Small intestine (tissue), 16 donors: ENCODE measurements at places on chromosomes 2 and 18. TPM values are rescaled to one million over a fixed set of nuclear protein-coding genes. Genes with fewer than 3 reads are reported as not detected.

GRCh38 chr2:106638580-106638979 is 151.4 kb downstream of the CD8B2 start:
- H3K4me1 ChIP-seq = no peaks in the 10 kb centered on the region
- no peak overlapping the region for H3K27ac ChIP-seq
- H3K36me3 ChIP-seq = no peaks in the 10 kb centered on the region
- no peak overlapping the region for H3K4me3 ChIP-seq
- H3K27me3 ChIP-seq = no peaks in the 10 kb centered on the region

The VWA3B gene
- not detected for polyA plus RNA-seq

DNA sequence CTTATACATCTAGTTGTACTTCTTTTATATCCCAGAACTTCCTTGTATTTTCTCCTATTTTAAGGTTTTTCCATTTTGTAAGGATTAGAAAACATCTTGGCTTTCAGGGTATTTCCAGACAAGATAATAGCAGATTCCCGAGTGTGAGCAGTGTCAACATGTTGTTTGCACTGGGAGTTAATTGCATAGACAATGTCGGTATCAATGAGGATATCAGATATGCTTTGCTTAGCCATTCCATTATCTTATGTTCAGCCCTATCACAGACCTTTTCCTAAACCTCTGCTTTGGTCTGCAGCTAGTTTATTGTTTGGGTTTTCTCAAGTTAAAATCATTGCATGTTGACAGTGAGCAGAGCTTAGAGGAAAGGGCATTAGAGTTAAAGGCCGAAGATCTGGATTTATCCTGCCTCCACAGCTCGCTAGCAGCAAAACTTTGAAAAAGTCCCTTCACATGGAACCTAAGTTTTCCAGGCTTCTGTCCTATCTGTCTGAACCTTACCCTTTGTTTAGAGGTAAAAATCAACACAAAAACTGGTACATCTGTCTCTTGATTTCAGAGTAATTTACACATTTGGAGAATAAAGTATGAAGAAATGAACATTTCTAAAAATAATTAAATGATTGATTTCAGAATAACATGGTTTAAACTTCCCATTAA is 355.4 kb downstream of the KIAA1328 start:
- no peak overlapping the region for H3K4me3 ChIP-seq
- DNase-seq = no peak
- no peaks in the 10 kb centered on the region for H3K36me3 ChIP-seq

DNA sequence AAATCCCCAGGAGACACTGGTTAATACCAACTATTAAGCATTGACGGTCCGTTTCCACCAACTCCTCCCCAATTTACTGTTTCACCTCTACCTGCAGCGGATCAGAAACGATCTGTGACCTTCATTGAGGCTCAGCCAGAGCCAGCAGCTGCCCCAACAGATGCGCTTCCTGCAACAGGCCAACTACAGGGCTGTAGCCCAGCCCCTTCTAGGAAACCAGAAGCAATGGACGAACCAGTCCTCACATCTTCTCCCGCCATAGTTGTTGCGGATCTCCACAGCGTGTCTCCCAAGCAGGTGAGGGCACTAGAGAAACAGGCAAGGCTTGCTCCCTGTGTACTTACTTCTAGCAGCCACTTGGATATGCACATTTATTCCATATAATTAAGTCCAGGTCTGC is 8.5 kb upstream of the RPE start:
- H3K36me3 ChIP-seq = no peaks in the 10 kb centered on the region
- H3K27ac ChIP-seq = no peak overlapping the region
- no peaks in the 10 kb centered on the region for H3K27me3 ChIP-seq
- DNase-seq = no peak

The MFSD2B gene
- 0.07 TPM for polyA plus RNA-seq

DNA sequence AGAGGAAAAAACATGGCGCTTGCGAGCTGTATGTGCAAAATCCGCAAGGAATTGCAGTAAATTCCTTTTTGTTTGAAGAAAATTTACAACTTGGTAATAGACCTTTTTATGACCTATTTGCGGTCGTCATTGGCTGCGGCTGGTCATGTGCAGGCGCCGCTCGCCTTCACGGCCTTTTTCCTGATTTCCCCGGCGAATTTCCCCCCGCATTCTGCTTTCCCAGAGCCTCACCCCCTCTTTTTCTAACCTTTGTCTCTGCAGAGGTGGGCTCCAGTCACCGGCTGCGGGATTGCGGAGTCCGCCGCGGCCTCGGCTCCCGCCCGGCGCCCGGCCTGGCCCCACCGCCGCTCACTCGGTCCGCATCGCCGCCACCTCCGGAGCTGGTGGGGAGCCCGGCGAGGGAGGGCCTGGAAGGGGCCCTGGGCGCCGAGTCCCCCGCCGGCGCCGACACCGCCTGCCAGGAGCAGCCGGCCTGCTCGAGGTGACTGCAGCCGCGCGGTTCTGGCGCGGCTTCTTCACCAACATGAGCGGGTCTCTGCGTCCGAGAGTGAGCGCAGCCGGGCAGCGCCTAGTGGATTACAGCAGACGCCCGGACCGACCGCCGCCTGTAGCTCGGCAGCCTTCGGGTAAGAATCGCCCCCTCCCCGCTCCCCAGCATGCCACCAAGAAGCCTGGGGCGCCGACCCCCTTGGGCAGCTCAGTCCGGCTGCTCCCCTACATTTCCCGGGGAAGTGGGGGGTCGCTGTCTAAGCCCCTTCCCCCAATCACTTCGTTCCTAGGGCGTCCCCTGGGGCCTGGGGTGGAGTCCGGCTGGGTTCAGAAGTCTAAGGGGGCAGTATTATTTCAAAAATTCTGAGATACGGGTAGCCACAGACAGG is 7.1 kb downstream of the HOXD8 start:
- peak overlapping the region; percentile 53 for H3K4me3 ChIP-seq
- H3K27ac ChIP-seq = peak overlapping the region; percentile 72
- DNase-seq = peak; percentile 71
- H3K4me1 ChIP-seq = peaks cover 8% of the 10 kb centered on the region

DNA sequence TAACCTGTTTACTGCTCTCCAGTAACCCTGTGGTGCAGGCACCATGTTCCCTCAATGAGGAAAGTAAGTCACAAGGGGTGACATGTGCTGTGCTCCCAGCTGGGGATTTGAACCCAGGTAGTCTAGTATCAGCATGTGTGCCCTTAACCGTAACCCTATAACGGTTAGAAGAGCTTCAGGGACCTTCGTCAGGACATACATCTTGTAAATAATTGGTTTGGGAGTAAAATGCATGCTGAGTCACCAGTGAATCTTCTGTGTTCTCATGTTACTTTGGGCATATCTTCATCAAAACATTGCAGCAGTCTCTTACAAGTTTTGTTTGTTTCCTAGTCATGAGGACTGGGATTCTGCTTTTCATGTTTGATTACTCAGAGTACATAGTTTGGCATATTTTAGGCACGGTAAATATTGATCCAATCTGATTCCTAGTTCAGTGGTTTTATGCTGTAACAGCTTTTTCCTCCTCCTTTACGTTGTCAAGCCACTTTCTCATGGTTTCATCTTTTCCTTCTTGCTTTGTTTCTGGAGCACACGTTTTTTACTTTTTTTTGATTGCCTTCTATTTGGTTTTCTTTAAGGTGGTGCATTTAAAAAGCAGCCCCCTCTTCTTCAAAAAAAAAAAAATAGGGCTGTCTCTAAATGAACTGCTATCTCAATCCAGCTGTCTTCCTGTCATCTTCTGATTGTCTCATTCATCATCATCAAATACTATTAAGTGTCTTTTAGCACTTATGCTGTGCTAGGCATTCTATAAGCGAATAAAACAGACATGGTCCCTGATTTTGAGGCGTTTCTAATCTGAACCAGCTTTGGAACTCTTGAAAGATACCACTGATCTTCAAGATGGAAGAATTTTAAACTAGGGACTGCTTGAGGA is 50.4 kb downstream of the CLIP4 start:
- no peaks in the 10 kb centered on the region for H3K4me1 ChIP-seq
- no peak overlapping the region for H3K27ac ChIP-seq
- H3K27me3 ChIP-seq = peaks cover 2% of the 10 kb centered on the region
- H3K4me3 ChIP-seq = no peak overlapping the region
- DNase-seq = no peak

The ELOA2 gene
- polyA plus RNA-seq = not detected

- DNase-seq = no peak
- no peaks in the 10 kb centered on the region for H3K4me1 ChIP-seq
- H3K4me3 ChIP-seq = no peak overlapping the region
- peaks cover 5% of the 10 kb centered on the region for H3K27me3 ChIP-seq
- H3K27ac ChIP-seq = no peak overlapping the region
- H3K36me3 ChIP-seq = no peaks in the 10 kb centered on the region
Measured at GRCh38 chr2:56195563-56195962, 11.8 kb downstream of the CCDC85A start.

GRCh38 chr2:194223218-194223617 is 1433.8 kb upstream of the SLC39A10 start:
- H3K4me3 ChIP-seq = no peak overlapping the region
- H3K27ac ChIP-seq = no peak overlapping the region
- H3K27me3 ChIP-seq = no peaks in the 10 kb centered on the region
- H3K36me3 ChIP-seq = no peaks in the 10 kb centered on the region

- no peaks in the 10 kb centered on the region for H3K27me3 ChIP-seq
- no peaks in the 10 kb centered on the region for H3K4me1 ChIP-seq
- no peak overlapping the region for H3K27ac ChIP-seq
- H3K4me3 ChIP-seq = no peak overlapping the region
- DNase-seq = peak; percentile 27
Measured at GRCh38 chr2:128413718-128414341, 95.2 kb upstream of the HS6ST1 start.

The NPPC gene
- not detected for polyA plus RNA-seq

- DNase-seq = peak; percentile 50
- H3K27ac ChIP-seq = peak overlapping the region; percentile 69
- no peak overlapping the region for H3K4me3 ChIP-seq
- no peaks in the 10 kb centered on the region for H3K36me3 ChIP-seq
Measured at GRCh38 chr2:9830685-9831410, 12.4 kb upstream of the TAF1B start.

The KIF1A gene
- 7.7 TPM for polyA plus RNA-seq

DNA sequence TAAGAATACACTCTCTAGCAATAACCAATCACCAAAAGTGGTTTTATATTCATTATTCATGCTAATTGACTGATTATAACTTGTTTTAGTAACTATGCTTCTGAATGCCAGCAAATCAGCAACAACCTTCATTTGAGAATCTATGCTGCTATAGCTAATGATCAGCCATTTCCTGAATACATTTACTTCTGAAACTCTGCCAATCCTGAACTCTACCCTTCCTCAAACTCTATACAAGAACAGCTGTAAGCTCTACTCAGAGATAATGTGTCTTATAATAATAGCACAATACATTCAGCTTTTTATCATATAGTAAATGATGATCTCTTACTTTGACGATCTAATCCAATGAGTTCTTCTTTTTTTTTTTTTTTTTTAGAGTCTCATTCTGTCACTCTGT is 85.7 kb upstream of the EPAS1 start:
- H3K4me1 ChIP-seq = no peaks in the 10 kb centered on the region
- H3K27ac ChIP-seq = no peak overlapping the region
- H3K4me3 ChIP-seq = no peak overlapping the region
- no peaks in the 10 kb centered on the region for H3K36me3 ChIP-seq
- DNase-seq = no peak
- H3K27me3 ChIP-seq = no peaks in the 10 kb centered on the region

DNA sequence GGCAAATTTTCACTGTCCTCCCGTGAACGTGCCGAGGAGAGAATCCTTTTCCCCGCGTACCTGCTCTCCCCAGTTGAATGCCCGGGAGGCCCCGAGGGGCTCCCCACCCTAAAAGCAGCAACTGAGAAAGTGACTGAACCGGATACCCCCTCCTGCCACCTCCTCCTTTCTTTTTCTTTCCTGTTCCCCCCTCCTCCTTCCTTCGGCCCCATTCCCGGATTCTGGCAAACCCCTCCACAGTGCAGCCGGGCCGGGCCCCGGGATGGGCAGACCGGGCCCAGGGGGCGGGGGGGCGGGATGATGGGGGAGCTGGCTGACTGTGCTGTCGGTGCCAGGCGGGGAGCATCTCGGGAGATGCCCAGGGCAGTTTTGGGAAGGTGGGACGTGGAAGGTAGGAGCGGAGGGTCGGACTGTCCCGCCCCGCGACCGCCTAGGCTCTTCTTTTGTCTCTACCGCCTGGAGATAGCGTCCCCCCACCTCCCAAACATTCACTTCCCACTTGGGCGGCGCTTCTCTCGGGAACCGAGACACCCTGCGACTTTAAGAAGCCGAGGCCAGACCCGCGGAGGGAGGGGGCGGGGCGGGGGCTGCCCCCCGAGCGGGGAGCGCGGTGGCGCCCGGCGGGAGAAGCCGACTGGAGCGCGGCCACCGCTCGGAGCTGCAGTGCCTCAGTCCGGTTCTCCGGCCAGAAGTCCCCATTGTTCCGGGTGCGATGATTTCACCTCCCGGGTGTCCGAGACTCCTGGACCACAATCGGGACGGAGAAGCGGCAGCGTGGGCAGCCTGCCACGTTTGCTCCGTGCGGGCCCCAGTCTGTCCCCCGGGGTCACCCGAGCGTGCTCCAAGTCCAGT is 8.2 kb downstream of the DLX2 start:
- H3K4me1 ChIP-seq = peaks cover 11% of the 10 kb centered on the region
- no peak overlapping the region for H3K27ac ChIP-seq
- no peaks in the 10 kb centered on the region for H3K36me3 ChIP-seq
- H3K4me3 ChIP-seq = peak overlapping the region; percentile 2

- no peak overlapping the region for H3K27ac ChIP-seq
- H3K36me3 ChIP-seq = no peaks in the 10 kb centered on the region
- no peak overlapping the region for H3K4me3 ChIP-seq
- no peak for DNase-seq
- peaks cover 2% of the 10 kb centered on the region for H3K4me1 ChIP-seq
Measured at GRCh38 chr2:208358758-208359631, 47.6 kb upstream of the PTH2R start.

GRCh38 chr2:23867449-23867848 is 59.5 kb downstream of the ATAD2B start:
- no peak overlapping the region for H3K4me3 ChIP-seq
- H3K27me3 ChIP-seq = no peaks in the 10 kb centered on the region
- no peaks in the 10 kb centered on the region for H3K4me1 ChIP-seq
- DNase-seq = no peak
- H3K27ac ChIP-seq = no peak overlapping the region
